Stimulated activated CD8-positive, alpha-beta memory T cell treated with anti-CD3 and anti-CD28 coated beads, Interleukin-4, amount 100 ng/mL, for 1 hour (primary cell): ENCODE measurements at places on chromosomes 12 and 14.

GRCh38 chr14:34775342-34775741 lies 60.9 kb upstream of the CFL2 start:
- DNase-seq, result no peak

- DNase-seq, result no peak
Observed at GRCh38 chr14:87055007-87055406, 938.0 kb downstream of the GALC start.

- no peak for DNase-seq
Observed at GRCh38 chr12:123847876-123848275, 85.8 kb downstream of the DNAH10 start.

GRCh38 chr14:105853089-105853906 lies 326.9 kb downstream of the TMEM121 start:
- DNase-seq, result no peak

DNA sequence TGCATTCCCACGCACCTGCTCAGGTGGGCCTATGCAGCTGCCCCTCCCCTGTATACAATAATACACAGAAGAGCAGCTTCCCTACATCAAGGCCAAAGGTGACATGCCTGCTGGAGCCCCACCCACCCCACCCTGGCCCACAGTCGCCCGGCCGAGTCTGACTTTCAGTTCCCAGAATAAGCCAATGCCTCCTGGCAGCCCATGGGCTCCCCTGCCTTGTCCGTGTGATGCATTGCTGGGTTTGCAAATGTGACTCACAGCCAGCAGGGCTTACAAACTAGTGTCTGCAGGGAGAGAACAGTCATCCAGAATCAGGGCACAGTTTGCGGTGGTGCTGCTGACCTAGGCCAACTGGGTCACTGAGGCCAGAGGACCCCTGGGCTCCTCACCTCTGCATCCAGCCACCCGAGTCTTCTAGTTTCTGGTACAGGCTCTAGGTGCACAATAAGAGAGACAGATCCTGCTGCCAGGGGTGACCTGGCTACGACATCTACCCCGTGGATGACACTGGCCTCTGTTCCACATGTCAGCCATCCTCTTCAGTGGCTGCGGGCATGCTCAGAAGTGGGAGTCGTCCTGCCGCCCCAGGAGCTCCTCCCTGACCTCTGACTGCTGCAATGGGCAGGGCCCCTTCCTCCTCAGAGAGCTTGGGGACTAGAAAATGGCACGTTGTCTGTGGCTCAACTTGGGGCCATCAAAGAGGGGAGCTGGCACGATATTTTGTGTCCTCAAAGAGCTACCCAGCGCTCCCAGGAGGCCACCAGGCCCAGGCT lies 84.5 kb downstream of the CHGA start:
- no peak for DNase-seq

- DNase-seq, result no peak
Observed at GRCh38 chr12:113858841-113859386, 107.2 kb downstream of the RBM19 start.

DNA sequence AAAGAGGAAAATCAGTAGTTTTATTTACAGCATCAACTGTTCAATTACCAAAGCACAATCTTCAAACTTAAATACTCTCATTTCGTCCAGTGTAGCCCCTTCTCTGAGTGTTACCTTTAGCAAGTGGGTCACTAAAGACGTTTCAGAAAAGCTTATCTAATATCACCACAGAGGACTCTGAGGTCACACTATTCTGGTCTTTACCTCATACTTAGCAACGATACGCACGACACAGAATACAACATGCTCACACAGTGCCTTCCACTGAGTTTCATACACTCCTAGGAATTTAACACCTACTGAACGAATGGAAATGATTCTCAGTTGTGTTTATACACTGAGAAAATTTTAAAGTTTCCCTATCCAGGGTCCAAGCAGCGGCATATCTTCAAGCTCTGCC lies 2.0 kb downstream of the SYT10 start:
- no peak for DNase-seq

DNA sequence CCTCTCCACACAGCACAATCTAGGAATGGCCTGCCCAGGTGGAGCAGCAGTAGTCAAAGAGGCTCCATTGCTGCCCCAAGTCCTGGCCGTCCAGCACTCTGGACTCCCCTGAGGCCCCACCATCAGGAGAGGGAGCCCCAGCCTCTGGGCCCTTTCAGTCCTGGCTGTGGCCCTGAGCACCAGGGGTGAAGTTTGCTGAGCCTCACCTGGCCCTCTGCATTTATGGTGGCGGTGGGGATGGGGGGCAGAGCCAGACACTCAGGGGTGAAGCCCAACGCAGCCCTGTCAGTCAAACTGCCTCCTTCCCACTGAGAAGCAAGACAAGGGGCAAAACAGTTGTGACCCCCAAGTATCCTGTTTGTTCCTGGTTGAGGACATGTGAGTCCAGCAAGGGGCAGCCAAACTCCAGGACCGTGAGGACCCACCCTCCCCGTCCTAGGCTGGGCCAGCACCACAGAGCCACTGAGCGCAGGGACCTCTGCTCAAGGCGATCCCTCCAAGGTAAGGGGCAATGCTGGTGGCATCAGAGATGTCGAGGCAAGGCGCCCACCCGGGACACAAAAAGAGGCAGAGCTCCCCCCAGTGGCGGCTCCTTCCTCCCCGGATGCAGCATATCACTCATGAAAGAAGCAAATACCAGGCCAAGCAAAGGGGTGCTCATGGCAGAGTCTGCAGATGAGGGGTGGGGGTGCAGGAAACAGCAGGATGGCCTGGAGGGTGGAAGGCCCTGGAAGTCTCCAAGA lies 4.8 kb upstream of the AMN start:
- peak; percentile 33 for DNase-seq

DNA sequence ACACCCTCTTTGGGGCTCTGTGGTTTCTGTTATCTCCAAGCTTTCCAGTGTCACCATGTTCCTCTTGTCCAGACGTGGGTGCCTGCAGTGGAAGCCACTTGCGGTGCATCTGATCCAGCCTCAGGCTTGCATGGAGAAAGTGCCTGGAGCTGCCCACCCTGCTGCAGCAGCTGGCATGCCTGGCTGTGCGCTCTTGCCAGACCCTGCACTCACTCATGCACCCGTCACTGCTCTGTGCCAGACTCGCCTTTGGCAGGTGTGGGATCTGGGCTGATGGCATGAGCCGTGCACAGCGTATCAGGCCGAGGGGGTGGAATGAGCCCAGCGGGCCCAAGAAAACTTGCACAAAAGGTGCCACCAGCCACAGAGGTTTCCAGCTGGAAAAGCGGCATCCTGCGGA lies 105.1 kb downstream of the MNAT1 start:
- no peak for DNase-seq

DNA sequence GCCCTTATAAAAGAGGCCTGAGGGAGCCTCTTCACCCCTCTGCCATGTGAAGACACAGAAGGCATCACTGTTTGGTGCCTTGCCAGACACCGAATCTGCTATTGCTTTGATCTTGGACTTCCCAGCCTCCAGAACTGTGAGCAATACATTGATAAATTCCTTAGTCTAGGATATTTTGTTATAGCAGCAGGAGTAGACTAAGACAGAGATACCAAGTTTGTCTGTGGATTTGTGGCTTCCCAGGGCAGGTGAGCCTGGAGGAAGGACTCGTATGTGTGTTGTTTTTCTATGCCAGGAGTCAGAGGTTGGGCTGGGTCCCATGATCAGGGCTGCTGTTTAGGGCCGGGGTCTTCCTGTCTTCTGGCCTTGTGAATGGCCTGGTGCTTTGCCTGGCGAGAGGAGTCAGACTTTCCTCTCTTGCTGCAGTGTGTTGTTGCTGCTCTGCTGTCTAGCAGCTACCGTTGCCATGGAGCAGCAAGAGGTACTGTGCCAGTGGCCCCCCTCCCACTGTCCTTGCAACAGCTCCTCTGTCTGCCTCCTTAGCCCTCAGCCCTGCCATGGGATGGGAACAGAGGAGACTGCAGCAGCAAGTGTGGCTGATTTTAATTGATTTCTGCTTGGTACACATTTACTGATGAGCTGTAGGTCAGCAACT lies 111.2 kb downstream of the CHST11 start:
- no peak for DNase-seq

DNA sequence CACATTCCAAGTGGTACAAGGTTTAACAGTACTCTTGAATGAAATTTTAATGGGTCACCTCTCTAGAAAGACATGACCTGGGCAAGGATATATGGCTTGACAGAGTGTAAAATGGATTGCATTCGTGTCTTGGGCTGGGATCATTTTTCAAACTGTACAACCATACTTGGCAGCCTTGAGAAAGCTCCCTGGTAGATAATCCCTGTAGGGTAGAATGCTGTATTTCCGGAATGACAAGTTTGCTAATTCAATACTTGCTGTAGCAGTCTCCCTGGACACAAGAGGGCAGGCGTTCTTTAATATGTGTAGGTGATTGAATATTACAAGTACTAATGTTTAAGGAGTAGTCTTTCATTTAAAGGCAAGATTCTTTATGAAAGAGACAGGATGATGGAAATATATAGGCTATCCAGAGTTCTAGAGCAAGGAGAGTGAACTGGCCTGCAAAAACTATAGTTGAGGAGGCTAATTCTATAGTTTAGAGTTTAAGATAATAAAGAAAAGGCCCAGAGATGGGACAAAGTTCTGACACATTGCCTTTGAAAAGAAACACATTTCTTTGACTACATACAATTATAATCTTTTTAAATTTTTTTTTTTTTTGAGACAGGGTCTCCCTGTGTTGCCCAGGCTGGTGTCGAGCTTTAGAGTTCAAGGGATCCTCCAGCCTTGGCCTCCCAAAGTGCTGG lies 53.4 kb downstream of the PLBD1 start:
- DNase-seq, result no peak

DNA sequence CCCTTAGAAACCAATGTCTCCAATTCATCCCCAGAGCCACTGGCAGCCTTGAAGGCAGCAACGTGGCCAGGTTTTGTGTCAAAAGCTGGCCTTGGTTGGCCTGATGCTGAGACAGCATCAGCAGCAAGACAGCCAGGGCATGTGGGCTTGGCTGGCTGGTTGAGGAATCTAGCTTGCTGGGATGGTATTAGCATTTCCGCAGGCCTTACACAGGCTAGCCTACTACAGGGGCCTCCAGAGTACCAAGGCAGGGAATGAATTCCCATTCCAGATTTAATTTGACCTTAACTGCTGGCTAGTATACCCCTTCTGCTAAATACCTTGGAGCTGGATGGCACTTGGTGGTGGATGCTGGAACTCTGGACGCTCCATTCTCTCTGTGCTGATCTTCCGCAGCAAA lies 15.8 kb downstream of the NGDN start:
- DNase-seq, result no peak

DNA sequence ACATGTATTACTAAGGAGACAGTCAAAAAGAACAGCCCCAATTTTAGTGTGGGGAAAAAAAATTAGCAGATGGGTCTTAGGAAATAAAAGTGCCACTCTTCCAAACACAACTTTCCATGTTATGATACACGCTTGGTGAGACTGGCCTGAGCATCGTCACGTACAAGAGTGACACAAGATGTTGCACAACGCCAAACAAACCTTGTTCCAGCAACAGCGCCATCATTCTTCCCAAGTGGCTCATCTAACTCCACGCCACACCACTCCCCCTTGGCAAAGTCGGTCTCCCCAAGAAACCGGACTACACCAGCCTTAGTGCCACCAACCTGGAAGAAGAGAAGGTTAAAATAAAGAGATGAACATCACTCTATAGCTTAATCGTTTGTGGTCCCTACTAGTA lies 58.7 kb downstream of the CLIP1 start:
- DNase-seq, result no peak

DNA sequence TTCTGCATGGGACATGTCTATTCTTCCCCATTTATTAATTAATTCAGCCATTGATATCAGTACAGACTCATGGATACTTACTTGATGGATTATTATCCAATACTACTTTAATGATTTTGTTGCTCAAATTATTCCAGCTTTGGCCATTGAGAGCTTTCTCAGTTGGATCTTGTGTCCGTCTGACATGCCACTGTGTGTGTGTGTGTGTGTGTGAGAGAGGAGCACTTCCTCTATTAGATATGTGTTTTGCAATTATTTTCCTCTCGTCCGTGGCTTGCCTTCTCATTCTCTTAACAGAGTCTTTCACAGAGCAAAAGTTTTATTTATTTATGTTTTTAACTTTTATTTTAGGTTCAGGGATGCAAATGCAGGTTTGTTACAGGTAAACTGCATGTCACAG lies 194.2 kb downstream of the ADGRD1 start:
- DNase-seq, result no peak

- no peak for DNase-seq
Observed at GRCh38 chr12:124940143-124940392, 25.6 kb upstream of the UBC start.

- DNase-seq, result no peak
Observed at GRCh38 chr12:5478081-5478706, 46.3 kb downstream of the NTF3 start.

- DNase-seq, result no peak
Observed at GRCh38 chr12:68673788-68674187, 13.0 kb upstream of the NUP107 start.

- DNase-seq, result no peak
Observed at GRCh38 chr14:35858521-35859209, 32.5 kb downstream of the BRMS1L start.

DNA sequence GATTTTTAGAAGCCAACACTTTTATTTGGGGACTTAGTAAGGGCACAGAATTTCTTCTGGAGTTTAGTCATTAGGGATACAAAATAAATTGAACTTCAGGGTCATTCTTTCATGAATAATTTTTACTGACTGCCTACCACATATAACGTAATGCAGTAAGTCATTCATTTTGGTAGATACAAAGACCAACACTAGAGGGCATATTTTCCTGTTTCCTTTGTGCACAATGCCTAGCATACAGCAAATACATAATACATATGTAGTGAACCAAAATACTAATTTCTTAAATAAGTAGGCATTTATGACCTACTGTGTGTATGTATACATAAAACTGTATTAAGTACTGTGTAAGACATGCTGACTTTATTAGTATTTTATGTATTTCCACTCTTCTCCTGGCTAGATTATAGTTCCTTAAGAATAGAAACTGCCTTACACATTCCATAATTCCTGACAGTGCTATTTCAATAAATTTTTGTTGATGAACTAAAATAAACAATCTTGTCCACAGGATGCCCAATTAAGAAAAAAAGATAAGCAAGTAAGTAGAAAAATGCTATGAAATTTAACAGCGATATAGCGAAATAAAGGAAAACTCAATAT lies 47.9 kb downstream of the PPP1R12A start:
- no peak for DNase-seq

- no peak for DNase-seq
Observed at GRCh38 chr12:81500788-81501187, 258.4 kb downstream of the PPFIA2 start.

- no peak for DNase-seq
Observed at GRCh38 chr14:53195949-53196348, 42.8 kb upstream of the DDHD1 start.

DNA sequence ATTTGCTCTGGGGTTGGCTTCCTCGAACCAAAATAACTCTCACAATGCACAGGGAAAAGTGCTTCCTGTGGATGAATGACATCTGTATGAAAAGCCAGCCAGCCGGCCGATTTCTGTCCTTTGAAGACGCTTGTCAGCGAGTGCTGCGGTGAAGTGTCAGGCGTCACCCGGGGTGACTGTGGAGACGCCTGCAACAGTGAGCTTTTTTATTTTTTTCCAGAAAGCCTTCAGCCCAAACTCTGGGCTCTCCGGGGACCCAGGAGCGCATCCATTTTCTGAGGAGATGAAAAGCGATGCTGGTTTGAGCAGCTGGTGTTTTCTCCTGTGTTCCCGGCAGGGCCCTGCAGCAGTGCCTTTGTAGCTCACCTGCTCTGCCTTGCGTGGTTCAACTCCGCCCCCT lies 147.9 kb upstream of the MYL2 start:
- no peak for DNase-seq
